Endodermal cell (in vitro differentiated cells): ENCODE measurements at places on chromosomes 3 and 15.

DNA sequence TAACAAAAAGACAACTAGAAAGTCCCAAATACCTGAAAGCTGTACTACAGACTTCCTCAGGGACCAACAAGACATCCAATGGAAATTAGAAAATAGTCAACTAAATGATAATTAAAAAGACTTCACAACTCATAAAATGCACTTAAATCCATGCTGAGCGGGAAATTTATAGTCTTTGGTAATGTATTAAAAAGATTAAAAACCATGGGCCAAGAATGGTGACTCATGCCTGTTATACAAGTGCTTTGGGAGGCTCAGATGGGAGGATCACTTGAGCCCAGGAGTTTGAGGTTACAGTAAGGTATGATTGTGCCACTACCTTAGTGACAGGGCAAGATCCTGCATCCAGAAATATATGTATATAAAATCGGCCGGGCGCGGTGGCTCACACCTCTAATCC lies 45.0 kb downstream of the CPEB1 start:
- no peak for DNase-seq
- no peak overlapping the region for H3K27ac ChIP-seq
- no peak overlapping the region for H3K4me3 ChIP-seq
- H3K36me3 ChIP-seq = no peaks in the 10 kb centered on the region
- no peaks in the 10 kb centered on the region for H3K27me3 ChIP-seq
- H3K4me1 ChIP-seq = no peaks in the 10 kb centered on the region

- H3K4me1 ChIP-seq = peaks cover 4% of the 10 kb centered on the region
- H3K27ac ChIP-seq = no peak overlapping the region
- H3K4me3 ChIP-seq = no peak overlapping the region
- DNase-seq = no peak
- H3K36me3 ChIP-seq = no peaks in the 10 kb centered on the region
- H3K27me3 ChIP-seq = no peaks in the 10 kb centered on the region
Measured at GRCh38 chr15:32675466-32675865, 34.0 kb downstream of the SCG5 start.

DNA sequence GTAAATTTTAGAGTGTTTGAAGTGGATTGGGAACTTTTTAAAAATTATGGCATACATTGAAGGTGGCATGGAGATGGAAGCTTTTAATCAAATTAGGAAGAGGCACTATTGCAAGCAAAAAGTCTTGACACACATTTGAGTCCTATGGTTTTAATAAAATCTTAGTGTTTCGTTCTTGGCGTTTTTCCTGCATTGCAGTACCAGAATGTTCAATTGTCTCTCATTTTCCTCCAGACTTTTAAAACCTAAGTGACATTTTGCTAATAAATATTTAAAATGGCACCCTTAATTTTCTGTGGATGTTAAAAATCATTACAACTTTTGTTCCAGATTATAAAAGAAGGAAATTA lies 2.2 kb downstream of the TGFBR2 start:
- H3K36me3 ChIP-seq = no peaks in the 10 kb centered on the region
- H3K27ac ChIP-seq = no peak overlapping the region
- no peaks in the 10 kb centered on the region for H3K4me1 ChIP-seq
- no peak for DNase-seq
- peaks cover 5% of the 10 kb centered on the region for H3K27me3 ChIP-seq

DNA sequence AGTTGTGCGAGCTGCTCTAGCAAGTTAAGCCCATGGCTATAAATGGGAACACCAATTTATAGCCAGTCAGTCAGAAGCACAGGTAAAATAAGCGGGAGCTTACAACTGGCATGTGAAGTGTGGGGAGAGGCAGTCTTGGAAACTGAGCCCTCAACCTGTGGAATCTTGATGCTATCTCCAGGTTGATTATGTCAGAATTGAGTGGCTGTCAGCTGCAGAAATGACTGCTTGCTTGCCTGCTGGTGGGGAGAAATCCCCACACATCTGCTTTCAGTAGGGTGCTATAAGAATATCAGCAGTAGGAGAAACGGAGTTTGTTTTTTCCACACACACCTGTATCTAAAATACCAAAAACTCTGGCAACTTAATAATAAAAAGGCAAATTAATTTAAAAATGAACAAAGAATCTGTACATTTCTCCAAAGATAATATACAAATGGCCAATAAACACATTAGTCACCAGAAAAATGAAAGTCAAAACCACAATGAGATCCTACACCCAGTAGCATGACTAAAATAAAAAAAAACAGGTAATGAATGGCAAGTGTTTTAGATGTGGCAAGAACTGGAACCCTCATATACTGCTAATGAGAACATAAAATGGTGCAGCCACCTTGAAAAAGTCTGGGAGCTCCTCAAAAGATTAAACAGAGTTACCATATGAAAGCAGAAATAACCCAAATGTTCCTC lies 26.0 kb upstream of the MAP4 start:
- no peak overlapping the region for H3K4me3 ChIP-seq
- H3K36me3 ChIP-seq = peaks cover 30% of the 10 kb centered on the region
- no peaks in the 10 kb centered on the region for H3K27me3 ChIP-seq
- no peaks in the 10 kb centered on the region for H3K4me1 ChIP-seq
- no peak for DNase-seq

GRCh38 chr15:73573572-73573971 lies 59.6 kb downstream of the NPTN start:
- DNase-seq = no peak
- no peak overlapping the region for H3K4me3 ChIP-seq
- H3K27me3 ChIP-seq = no peaks in the 10 kb centered on the region
- H3K27ac ChIP-seq = no peak overlapping the region
- no peaks in the 10 kb centered on the region for H3K4me1 ChIP-seq

GRCh38 chr3:178075344-178075743 lies 460.9 kb upstream of the KCNMB2 start:
- no peaks in the 10 kb centered on the region for H3K4me1 ChIP-seq
- H3K36me3 ChIP-seq = no peaks in the 10 kb centered on the region
- no peak overlapping the region for H3K4me3 ChIP-seq
- no peaks in the 10 kb centered on the region for H3K27me3 ChIP-seq
- H3K27ac ChIP-seq = no peak overlapping the region

- peak; percentile 75 for DNase-seq
- no peaks in the 10 kb centered on the region for H3K4me1 ChIP-seq
- H3K36me3 ChIP-seq = no peaks in the 10 kb centered on the region
- H3K27ac ChIP-seq = no peak overlapping the region
Measured at GRCh38 chr15:33311312-33311971, 675 bp downstream of the RYR3 start.

GRCh38 chr15:91224755-91225380 lies 124.8 kb downstream of the SV2B start:
- peaks cover 29% of the 10 kb centered on the region for H3K27me3 ChIP-seq
- H3K27ac ChIP-seq = no peak overlapping the region
- no peaks in the 10 kb centered on the region for H3K36me3 ChIP-seq
- peak; percentile 71 for DNase-seq

DNA sequence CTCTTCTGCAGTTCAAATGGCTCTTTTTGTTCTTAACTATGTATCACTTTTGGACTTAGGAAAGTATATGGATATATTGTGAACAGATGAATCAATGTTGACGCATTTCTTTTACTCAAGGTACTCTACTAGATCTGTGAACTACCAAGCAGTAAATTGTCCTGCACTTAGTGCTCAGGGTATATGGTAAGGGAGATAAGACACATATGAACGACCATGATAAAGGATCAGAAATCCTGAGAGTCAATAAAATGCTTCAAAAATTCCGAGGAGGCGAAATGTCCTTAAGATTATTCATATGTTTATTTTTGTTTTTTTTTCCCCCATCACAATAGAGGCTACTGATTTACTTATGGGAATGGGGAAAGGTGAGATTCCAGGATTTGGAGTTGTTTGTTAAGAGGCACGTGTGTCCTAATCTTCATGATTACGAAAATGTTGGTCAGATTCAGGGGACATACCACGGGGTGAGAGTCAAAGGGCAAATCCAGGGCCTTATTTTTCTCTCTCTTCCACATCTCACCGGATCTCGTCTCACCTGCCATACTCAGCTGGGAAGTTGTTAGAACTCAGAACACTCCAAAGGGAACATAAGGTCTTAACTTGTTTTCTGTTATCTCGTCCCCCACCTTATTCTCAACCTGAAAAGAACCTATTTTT lies 475.1 kb upstream of the TBL1XR1 start:
- no peak overlapping the region for H3K27ac ChIP-seq
- no peak overlapping the region for H3K4me3 ChIP-seq

DNA sequence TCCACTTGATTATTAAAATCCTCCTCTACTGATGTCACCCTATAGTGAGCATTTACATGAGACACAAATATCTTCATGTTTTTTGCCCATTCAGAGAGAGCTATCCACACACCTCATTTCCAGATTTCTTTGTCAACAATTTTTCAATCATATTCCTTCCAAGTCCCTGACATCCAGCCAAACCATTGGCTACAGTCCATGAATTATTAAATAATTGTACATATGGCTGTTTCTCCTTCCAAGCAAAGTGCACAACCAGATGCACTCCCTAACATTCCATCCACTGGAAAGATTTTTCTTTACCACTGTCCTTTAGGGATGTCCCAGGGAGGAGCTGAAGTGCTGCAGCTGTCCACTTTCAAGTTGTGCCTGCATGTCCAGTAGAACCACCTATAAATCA lies 328.0 kb upstream of the MDFIC2 start:
- H3K27me3 ChIP-seq = no peaks in the 10 kb centered on the region
- no peaks in the 10 kb centered on the region for H3K4me1 ChIP-seq
- no peak overlapping the region for H3K4me3 ChIP-seq

- no peak for DNase-seq
- H3K4me1 ChIP-seq = no peaks in the 10 kb centered on the region
- no peaks in the 10 kb centered on the region for H3K27me3 ChIP-seq
- no peak overlapping the region for H3K27ac ChIP-seq
- H3K4me3 ChIP-seq = no peak overlapping the region
Measured at GRCh38 chr3:160114355-160114995, 110.7 kb upstream of the C3orf80 start.

GRCh38 chr15:78200276-78200930 lies 34.0 kb downstream of the ACSBG1 start:
- no peak overlapping the region for H3K4me3 ChIP-seq
- H3K27ac ChIP-seq = no peak overlapping the region
- no peaks in the 10 kb centered on the region for H3K27me3 ChIP-seq
- no peaks in the 10 kb centered on the region for H3K36me3 ChIP-seq
- DNase-seq = no peak
- H3K4me1 ChIP-seq = no peaks in the 10 kb centered on the region

GRCh38 chr3:96843505-96844203 lies 29.3 kb downstream of the EPHA6 start:
- no peaks in the 10 kb centered on the region for H3K27me3 ChIP-seq
- no peak overlapping the region for H3K27ac ChIP-seq
- H3K4me1 ChIP-seq = no peaks in the 10 kb centered on the region
- H3K4me3 ChIP-seq = no peak overlapping the region
- DNase-seq = no peak

- H3K27ac ChIP-seq = peak overlapping the region; percentile 50
- H3K4me1 ChIP-seq = no peaks in the 10 kb centered on the region
- no peaks in the 10 kb centered on the region for H3K27me3 ChIP-seq
- H3K36me3 ChIP-seq = no peaks in the 10 kb centered on the region
Measured at GRCh38 chr3:117898722-117899522, 1135.7 kb downstream of the IGSF11 start.

- H3K27ac ChIP-seq = no peak overlapping the region
- H3K27me3 ChIP-seq = peaks cover 27% of the 10 kb centered on the region
- H3K36me3 ChIP-seq = peaks cover 11% of the 10 kb centered on the region
- H3K4me3 ChIP-seq = no peak overlapping the region
- H3K4me1 ChIP-seq = no peaks in the 10 kb centered on the region
- no peak for DNase-seq
Measured at GRCh38 chr3:192902549-192902948, 15.1 kb downstream of the MB21D2 start.

- no peak overlapping the region for H3K27ac ChIP-seq
- peaks cover 5% of the 10 kb centered on the region for H3K27me3 ChIP-seq
- H3K4me1 ChIP-seq = no peaks in the 10 kb centered on the region
- no peak for DNase-seq
- no peak overlapping the region for H3K4me3 ChIP-seq
Measured at GRCh38 chr3:183896184-183896583, 11.5 kb upstream of the PARL start.

DNA sequence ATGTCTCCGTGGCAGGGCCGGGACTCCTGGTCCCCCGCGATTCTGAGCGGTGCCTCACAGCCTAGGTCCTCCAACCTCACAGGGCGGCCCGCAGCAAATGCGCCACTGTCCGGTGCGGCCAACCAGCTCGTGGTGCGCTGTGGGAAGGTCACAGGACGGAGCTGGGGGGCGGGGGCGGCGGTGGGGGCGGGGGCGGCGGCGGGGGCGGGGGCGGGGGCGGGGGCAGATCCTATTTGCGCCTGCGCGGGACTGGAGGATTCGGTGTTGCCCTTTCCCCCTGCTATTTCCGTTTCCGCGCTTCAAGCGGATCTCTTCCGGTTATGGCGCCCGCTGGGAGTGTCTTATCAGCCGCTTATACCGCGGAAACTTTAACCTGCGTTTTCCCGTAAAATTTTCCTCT lies 106.7 kb upstream of the SNRPN start:
- DNase-seq = peak; percentile 84
- peak overlapping the region; percentile 84 for H3K4me3 ChIP-seq
- no peaks in the 10 kb centered on the region for H3K36me3 ChIP-seq

DNA sequence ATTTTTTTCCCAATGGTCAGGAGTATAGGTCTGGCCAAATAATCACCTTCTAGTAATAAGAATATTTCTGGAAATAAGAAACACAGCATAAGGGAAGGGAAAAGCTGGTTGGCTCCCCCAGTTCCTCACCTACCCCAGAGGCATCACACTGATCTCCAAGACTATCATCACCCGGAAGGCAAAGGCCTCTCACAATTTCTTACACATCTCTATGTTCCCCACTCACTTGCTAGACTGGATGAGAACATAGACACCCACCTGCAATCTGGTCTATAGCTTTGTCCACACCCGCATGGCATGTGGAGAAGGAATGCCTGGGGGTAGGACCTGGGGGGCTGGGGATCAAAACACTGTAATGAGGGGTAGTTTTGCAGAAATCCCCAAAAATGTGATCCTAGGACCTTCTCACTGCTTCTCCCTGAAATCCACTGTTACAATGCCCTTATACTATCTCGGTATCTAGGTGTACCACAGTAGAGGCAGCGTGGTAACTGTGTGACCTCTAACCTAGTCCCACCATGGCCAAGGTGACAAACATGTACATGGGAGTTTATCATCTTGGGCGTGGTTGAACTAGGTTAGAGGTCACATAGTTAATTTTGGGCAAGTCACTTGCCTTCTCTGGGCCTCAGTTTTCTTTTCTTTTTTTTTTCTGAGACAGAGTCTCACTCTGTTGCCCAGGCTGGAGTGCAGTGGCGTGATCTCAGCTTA lies 29.5 kb upstream of the NRROS start:
- no peak for DNase-seq
- H3K27ac ChIP-seq = no peak overlapping the region
- H3K27me3 ChIP-seq = no peaks in the 10 kb centered on the region
- H3K36me3 ChIP-seq = no peaks in the 10 kb centered on the region
- no peak overlapping the region for H3K4me3 ChIP-seq

DNA sequence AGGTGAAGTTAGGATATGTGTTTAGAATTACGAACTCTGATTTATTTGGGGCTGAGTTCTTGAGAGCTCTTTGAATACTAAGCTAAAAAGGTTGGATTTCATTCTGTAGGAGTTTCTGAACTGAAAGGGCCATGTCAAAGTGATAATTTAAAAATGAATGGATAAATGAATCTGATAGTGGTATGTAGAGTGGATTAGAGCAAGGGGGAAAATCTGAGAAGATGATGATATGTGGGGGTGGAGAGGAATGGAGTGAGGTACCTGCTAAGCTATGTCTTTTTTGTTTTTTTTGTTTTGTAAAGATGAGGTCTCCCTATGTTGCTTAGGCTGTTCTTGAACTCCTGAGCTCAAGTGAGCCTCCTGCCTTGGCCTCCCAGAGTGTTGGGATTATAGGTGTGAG lies 44.6 kb upstream of the SLC22A13 start:
- H3K27me3 ChIP-seq = no peaks in the 10 kb centered on the region
- DNase-seq = no peak
- no peak overlapping the region for H3K27ac ChIP-seq
- H3K4me3 ChIP-seq = no peak overlapping the region
- H3K4me1 ChIP-seq = peaks cover 3% of the 10 kb centered on the region
